Naive thymus-derived CD8-positive, alpha-beta T cell (primary cell): ENCODE measurements at places on chromosomes 2 and 18.

- H3K4me1 ChIP-seq = no peaks in the 10 kb centered on the region
- H3K27me3 ChIP-seq = peaks cover 2% of the 10 kb centered on the region
- no peak overlapping the region for H3K27ac ChIP-seq
- DNase-seq = no peak
Measured at GRCh38 chr2:226611944-226612318, 187.7 kb downstream of the IRS1 start.

DNA sequence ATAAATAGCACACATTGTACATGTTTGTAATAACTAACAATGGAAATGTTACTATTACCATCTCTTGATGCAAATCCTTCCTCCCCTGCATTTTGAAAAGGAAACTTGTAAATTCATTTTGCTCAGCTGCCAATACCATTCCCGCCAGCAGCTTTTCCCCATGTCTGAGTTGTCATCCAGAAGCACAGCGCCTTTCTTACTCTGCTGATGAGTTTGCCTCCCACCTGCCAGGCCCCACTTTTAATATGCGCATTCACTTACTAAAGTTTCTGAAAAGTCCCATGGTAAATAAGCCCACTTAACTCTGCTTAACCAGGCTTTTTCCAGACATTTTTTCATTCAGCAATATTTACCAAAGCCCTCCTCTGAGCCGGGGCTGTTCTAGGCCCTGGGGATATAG, 3.9 kb downstream of the CHST10 start:
- no peak for DNase-seq
- H3K4me1 ChIP-seq = peaks cover 29% of the 10 kb centered on the region
- no peak overlapping the region for H3K4me3 ChIP-seq
- peaks cover 3% of the 10 kb centered on the region for H3K36me3 ChIP-seq
- H3K27me3 ChIP-seq = no peaks in the 10 kb centered on the region
- no peak overlapping the region for H3K27ac ChIP-seq

GRCh38 chr18:508835-509234, 8.3 kb upstream of the COLEC12 start:
- DNase-seq = no peak
- H3K36me3 ChIP-seq = no peaks in the 10 kb centered on the region
- no peaks in the 10 kb centered on the region for H3K4me1 ChIP-seq

DNA sequence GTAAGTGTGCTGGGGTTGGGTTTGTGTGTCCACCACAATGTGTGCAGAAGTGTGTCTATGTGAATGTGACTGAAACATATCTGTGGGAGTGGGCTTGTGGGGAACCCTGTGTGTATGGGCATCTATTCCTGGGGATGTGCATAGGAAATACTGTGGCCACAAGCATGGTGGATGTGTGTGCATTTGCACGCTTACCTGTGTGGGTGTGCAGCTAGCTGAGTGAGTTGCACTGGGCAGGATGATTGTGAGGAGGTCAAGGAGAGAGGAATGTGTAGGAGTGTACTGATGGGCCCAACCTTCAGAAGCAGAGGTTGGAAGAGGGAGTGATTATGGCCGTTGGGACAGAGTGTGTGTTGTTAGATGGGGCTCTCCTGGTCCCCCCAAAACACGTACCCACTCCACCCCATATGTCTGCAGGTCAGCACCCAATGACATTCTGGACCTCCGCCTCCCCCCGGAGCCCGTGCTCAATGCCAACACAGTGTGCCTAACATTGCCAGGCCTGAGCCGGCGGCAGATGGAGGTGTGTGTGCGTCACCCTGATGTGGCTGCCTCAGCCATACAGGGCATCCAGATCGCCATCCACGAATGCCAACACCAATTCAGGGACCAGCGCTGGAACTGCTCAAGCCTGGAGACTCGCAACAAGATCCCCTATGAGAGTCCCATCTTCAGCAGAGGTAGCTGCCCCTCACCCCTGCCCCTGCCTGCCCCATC, 1.2 kb downstream of the WNT10A start:
- H3K4me1 ChIP-seq = peaks cover 64% of the 10 kb centered on the region
- no peaks in the 10 kb centered on the region for H3K27me3 ChIP-seq
- H3K36me3 ChIP-seq = no peaks in the 10 kb centered on the region
- peak overlapping the region; percentile 94 for H3K4me3 ChIP-seq
- no peak for DNase-seq

- DNase-seq = no peak
- no peak overlapping the region for H3K4me3 ChIP-seq
- H3K4me1 ChIP-seq = no peaks in the 10 kb centered on the region
- H3K36me3 ChIP-seq = no peaks in the 10 kb centered on the region
- H3K27me3 ChIP-seq = no peaks in the 10 kb centered on the region
Measured at GRCh38 chr2:166385313-166385712, 9.6 kb upstream of the SCN9A start.

GRCh38 chr2:43941966-43942365, 53.8 kb downstream of the LRPPRC start:
- DNase-seq = no peak
- peaks cover 24% of the 10 kb centered on the region for H3K36me3 ChIP-seq
- H3K27me3 ChIP-seq = no peaks in the 10 kb centered on the region
- no peak overlapping the region for H3K27ac ChIP-seq

DNA sequence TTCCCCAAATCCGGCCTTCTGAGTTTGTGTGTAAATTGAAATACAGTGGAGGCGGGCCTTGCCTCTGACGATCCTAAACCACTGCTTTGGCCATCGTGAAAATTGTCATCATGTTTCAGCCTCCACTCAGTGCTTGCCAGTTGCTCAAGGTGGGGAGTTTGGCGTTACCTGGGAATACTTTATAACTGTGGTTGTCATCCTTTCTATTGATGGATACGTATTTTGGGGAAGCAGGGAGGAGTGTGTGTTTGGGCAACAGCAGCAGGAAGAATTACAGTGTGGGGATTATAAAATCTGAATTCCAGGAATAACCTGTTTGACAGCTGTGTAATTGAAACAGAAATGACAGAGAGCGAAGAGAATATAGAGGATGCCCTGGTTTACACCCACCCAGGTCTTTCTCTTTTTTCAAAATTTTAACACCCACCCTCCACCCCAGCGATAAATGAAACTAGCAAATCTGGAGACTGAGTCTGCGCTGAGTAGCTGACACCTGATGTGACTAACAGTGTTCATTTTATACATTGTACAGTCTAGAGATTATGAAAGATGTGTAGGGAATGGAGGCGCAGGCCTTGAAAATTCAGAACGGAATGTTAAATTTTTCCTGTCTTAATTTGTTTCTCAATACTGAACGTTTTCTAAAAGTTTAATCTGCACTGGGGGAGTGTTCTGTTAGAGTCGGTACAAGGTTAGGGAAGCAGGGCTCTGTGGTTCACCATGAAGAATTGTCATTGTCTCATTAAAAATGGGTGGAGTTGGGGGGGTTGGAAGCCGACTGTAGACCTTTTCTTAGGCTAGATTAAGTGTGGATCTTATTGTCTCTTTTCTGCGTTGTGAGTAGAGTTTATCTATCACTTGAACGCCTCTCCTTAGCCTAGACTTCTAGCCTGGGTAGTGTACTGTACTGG, 1.6 kb downstream of the MAP4K4 start:
- H3K4me3 ChIP-seq = no peak overlapping the region
- H3K27me3 ChIP-seq = no peaks in the 10 kb centered on the region
- peaks cover 23% of the 10 kb centered on the region for H3K4me1 ChIP-seq
- peak; percentile 52 for DNase-seq

DNA sequence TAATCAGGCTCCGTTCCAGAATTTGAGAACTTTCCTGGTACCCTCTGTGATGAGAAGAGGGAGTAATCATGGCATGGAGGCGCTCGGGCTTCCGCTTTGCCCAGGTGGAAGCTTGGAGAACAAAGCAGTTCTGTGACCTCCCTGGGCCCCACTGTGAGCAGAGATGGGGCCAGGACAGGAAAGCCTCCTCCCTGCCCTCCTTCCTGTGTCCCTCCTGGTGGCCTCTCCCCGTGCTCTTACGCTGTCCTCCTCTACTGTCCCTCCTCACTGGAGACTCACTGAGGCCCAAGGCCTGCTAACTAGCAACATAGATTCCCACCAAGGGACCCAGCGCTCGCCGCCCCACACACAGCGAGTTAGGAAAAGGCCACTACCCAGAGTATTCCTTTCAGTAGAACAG, 119.8 kb downstream of the MAPK4 start:
- H3K4me1 ChIP-seq = no peaks in the 10 kb centered on the region
- H3K36me3 ChIP-seq = no peaks in the 10 kb centered on the region
- no peak overlapping the region for H3K27ac ChIP-seq
- DNase-seq = no peak
